ENCODE measurements at places on chromosomes 16 and 17. TPM values are rescaled to one million over a fixed set of nuclear protein-coding genes. Genes with fewer than 3 reads are reported as not detected.

GRCh38 chr16:6605490-6605889, 727.2 kb upstream of the RBFOX1 start:
- no peak for DNase-seq

- DNase-seq: no peak
Observed at GRCh38 chr17:42706732-42707131, 24.4 kb downstream of the CNTNAP1 start.

- no peak for DNase-seq
Observed at GRCh38 chr17:45579529-45580495, 89.3 kb upstream of the PLEKHM1 start.

- no peak for DNase-seq
Observed at GRCh38 chr17:70357190-70357589, 187.9 kb downstream of the KCNJ2 start.

- peak; percentile 66 for DNase-seq
Observed at GRCh38 chr16:69482410-69482991, 58.1 kb downstream of the CYB5B start.

GRCh38 chr16:27154705-27155521, 48.4 kb upstream of the KDM8 start:
- peak; percentile 51 for DNase-seq

DNA sequence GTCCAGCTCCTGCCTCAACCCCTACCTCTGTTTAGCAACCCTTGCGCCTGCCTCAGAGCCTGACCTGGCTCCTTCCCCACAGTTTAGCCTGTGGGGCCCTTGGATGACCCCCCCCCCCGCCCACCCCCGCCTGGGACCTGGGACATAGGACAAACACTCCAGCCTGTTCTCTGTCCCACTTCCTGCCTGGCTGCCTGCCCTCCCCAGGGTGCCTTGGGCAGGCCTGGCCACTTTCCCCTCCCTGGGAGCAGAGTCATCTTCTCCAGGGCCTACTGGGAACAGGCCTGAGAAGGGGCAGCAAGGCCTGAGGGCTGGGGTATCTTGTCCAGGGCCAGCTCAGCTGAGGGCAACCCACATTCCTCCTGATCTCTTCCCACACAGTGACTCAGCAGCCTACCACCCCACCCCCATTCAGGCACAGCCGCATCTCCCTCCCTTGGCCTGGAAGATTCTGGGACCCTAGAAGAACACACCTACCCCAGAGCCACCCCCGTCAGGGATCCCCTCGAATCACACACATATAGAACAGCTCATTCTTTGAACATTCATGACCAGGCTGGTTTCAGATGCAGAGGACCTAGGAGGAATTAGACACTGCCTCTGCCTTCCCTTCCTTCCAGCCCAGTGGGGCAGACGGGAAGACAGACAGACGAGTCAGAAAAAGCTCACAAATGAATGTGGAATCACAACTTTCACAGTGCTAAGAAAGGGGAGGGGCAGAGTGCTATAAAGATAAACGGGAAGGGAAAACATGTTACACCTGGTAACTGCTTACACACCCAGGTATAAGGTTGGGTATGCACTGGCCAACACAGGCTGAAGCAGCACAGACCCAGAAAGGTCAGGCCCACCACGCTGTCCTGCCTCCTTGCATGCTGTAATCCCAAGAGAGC, 6.0 kb downstream of the FHOD1 start:
- peak; percentile 70 for DNase-seq

DNA sequence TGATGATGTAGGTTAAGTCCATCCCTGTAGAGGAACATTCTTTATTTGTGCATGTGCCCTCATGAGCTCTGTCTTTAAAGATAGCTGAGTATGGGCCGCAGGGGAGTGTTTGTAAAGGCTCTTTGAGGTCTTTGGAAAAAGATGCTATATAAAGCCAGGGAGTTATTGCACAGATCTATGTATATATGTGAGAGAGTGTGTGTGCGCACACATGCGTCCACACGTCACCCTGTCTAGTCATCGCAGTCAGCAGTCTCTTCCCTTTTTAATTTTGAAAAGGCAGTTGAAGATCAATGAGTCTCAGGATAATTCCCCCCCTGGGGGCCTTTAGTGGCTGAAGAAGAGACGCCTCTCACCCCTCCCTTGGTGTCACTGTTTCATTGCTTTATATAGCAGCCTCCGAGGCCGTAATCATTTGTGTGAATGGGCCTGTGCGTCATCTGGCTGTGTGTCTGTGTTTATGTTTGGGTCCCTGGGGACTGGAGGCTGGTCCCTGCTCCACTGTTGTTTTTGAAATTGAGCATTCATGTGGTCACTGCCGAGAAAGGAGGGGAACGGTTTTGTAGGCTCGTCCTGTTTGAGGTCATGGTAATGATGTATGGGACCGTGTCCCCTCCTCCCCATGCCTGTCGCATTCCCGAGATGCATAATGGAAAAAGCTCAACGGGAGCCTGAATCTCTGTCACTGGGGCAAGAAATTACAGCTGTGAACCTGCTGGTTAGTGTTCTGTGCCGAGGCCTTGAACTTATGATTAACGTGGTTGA, 143.9 kb downstream of the SNX29 start:
- DNase-seq: no peak

DNA sequence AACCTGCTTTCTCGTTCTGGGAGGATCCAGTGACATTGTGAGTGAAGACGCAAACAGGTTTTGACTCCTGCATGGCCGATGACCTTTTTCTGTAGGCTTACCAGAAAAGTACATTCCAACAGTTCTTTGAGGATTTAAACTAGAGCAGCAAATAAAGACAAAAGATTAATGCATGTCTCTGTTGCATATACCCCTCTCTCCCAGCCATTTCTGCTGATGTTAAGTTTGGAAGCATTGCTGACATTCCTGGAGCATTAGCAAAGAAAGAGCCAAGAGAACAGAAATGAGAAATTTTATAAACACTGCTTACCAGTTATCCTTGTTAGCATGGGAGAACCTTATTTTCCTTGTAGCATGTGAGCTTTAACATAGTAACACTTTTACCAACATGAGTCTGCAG, 49.3 kb downstream of the SIAH1 start:
- no peak for DNase-seq

The C17orf113 gene
- polyA plus RNA-seq: 1.2 TPM

The COG1 gene
- polyA plus RNA-seq: 97.2 TPM

The MYADML2 gene
- polyA plus RNA-seq: 4.3 TPM

The TLCD2 gene
- 3.2 TPM for polyA plus RNA-seq

The ACE gene
- polyA plus RNA-seq: 10.1 TPM

The CD300A gene
- polyA plus RNA-seq: 0.95 TPM

The PRM3 gene
- polyA plus RNA-seq: not detected
